ENCODE measurements at places on chromosomes 1 and 21. TPM values are rescaled to one million over a fixed set of nuclear protein-coding genes. Genes with fewer than 3 reads are reported as not detected.

The AMY1A gene
- not detected for total RNA-seq

The RGS13 gene
- total RNA-seq, result 0.79 TPM

The HORMAD1 gene
- 0.39 TPM for total RNA-seq

The PLA2G5 gene
- total RNA-seq, result not detected

The SGIP1 gene
- 1.9 TPM for total RNA-seq
